Mesothelial cell of epicardium (in vitro differentiated cells): ENCODE measurements at places on chromosomes 4 and X. TPM values are rescaled to one million over a fixed set of nuclear protein-coding genes. Genes with fewer than 3 reads are reported as not detected.

- peak overlapping the region; percentile 60 for H3K4me3 ChIP-seq
- peaks cover 9% of the 10 kb centered on the region for H3K36me3 ChIP-seq
- no peak for DNase-seq
- peak overlapping the region; percentile 56 for H3K27ac ChIP-seq
- no peaks in the 10 kb centered on the region for H3K27me3 ChIP-seq
Measured at GRCh38 chrX:130120321-130120731, 10.0 kb upstream of the ELF4 start.

DNA sequence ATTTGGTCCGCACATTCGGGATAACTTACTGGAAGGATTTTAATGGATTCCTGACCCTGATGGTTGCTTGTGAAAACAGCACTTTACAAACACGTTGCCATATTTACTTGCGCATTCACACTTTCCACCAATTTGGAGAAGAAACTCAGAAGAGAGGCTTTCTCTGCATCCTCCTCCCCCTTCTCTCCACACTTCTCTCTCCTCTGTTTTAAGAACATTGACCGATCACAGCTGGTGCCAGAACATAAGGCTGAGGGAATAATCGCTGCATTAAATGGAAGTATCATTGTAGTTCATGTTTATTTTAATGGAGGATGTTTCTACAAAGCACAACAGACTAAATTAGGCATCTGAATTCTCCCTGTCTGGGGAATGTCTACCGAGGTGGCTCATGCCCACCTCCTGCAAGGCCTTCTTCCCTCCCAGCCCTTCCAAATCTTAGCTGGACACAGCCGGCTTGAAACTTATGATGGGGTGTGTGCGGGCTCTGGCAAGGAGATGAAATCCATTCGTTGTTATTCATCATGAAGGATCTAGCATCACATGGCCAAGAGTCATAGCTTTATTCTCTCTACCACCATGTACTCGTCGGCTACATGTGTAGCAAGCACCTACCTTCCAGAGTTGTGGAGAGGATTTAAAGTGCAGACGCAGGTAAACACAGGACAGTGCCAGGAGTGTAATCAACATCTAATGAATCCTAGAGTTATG lies 204.1 kb downstream of the LDB2 start:
- H3K4me3 ChIP-seq, result no peak overlapping the region
- H3K27ac ChIP-seq, result no peak overlapping the region
- no peak for DNase-seq
- no peaks in the 10 kb centered on the region for H3K36me3 ChIP-seq

- H3K36me3 ChIP-seq, result no peaks in the 10 kb centered on the region
- no peak for DNase-seq
- peaks cover 18% of the 10 kb centered on the region for H3K4me1 ChIP-seq
- no peak overlapping the region for H3K4me3 ChIP-seq
- H3K27me3 ChIP-seq, result peaks cover 3% of the 10 kb centered on the region
- no peak overlapping the region for H3K27ac ChIP-seq
Measured at GRCh38 chr4:56630876-56631666, 50.0 kb downstream of the HOPX start.

DNA sequence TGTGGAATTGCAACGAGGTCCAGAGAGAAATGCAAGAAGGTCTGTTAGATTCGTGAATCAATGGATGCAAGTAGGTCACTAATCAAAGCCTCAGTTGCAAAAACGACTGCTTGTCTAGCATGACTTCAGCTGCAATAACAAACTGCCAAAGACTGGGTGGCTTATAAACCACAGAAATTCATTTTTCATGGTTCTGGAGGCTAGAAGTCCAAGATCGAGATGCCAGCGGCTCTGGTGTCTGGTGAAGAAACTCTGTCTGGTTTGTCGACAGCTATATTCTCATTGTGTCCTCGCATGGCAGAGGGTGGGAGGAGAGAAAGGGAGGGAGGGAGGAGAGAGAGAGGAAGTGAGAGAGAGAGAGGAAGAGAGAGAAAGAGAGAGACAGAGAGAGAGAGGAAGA lies 114.7 kb downstream of the MXRA5 start:
- H3K4me3 ChIP-seq, result no peak overlapping the region
- H3K27me3 ChIP-seq, result no peaks in the 10 kb centered on the region
- H3K4me1 ChIP-seq, result peaks cover 27% of the 10 kb centered on the region
- H3K36me3 ChIP-seq, result no peaks in the 10 kb centered on the region
- no peak for DNase-seq

- H3K36me3 ChIP-seq, result no peaks in the 10 kb centered on the region
- DNase-seq, result no peak
- H3K4me1 ChIP-seq, result peaks cover under 1% of the 10 kb centered on the region
- H3K27ac ChIP-seq, result no peak overlapping the region
- no peaks in the 10 kb centered on the region for H3K27me3 ChIP-seq
Measured at GRCh38 chrX:45300638-45301037, 100.0 kb upstream of the DIPK2B start.

DNA sequence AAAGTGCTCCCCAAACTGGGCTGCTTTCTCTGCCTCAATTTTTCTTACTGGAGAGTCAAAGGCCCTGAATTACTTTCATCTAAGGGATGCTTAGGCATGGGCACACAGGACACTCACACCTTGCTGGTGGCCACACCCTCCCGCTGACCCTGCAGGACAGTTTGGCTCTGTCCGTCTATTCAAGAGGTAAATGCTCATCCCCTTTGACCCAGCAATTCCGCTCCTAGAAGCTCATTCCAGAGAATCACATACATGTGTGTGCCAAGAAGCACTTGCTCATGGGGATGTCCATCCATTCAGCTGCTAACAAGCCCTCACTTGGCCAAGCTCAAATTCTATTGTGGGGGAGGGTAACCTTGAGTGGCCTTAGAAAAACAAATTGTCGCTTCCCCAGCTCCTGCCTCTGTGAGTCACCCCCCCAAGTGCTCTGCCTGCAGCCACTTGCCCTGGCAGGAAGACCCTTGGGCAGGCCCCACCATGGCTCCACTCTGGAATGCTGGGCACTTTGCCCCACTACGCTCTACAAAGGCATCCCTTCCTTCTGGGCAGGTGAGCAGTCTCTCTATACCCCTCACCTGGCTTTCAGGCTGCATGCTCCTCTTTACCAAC lies 54.5 kb downstream of the HTRA3 start:
- peak; percentile 3 for DNase-seq
- H3K36me3 ChIP-seq, result peaks cover 4% of the 10 kb centered on the region
- no peaks in the 10 kb centered on the region for H3K27me3 ChIP-seq
- H3K4me3 ChIP-seq, result no peak overlapping the region

- H3K4me1 ChIP-seq, result no peaks in the 10 kb centered on the region
- H3K36me3 ChIP-seq, result no peaks in the 10 kb centered on the region
- no peak overlapping the region for H3K27ac ChIP-seq
Measured at GRCh38 chr4:154030152-154030551, 241.3 kb upstream of the SFRP2 start.

MAGEB4 gene
- total RNA-seq, result not detected in 3 replicates

PPP4R3C gene
- total RNA-seq, result not detected in 3 replicates

STK32B gene
- 0.69 to 0.96 TPM (median 0.81 TPM) in 3 replicates for total RNA-seq
